ENCODE measurements at places on chromosomes 2 and 18.
A peak's percentile ranks its signal among the peaks of the same experiment; 100 is the strongest.

GRCh38 chr2:2331881-2332280, 806 bp upstream of the MYT1L start:
- no peak for DNase-seq

DNA sequence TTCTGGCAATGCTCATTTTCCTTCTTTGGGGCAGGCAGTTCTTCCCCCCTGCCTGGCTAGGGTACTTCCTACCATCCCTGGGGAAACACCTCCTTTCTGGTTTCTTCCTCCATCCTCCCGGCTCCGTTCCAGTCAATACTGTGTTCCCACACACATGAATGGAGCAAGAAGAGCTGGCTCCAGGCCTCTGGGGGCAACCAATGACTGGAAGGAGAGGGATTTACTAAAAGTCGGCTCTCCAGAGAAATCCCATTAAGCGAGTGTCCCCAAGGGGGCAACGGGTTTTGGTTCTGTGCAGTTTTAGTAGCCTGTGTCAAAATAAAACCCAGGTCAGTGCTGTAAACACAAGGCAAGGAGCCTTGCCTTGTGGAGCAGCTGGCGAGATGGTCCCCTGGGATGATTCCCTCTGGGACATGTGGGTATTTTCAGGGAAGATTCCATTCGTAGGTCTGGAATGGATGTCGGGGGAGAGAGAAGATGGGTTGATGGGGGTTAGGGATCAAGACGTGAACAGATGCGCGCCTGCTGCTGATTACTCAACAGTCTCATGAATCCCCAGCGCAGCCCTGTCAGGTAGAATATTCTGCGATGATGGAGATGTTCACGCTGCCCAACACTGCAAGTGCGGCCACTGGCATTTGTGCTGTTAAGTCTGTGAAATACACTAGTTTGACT, 32.0 kb downstream of the EMILIN2 start:
- DNase-seq: no peak

- DNase-seq: no peak
These were observed 32.3 kb downstream of the KLF7 start for GRCh38 chr2:207133458-207133819.

GRCh38 chr2:113175042-113175628, 1.4 kb downstream of the PSD4 start:
- no peak for DNase-seq

DNA sequence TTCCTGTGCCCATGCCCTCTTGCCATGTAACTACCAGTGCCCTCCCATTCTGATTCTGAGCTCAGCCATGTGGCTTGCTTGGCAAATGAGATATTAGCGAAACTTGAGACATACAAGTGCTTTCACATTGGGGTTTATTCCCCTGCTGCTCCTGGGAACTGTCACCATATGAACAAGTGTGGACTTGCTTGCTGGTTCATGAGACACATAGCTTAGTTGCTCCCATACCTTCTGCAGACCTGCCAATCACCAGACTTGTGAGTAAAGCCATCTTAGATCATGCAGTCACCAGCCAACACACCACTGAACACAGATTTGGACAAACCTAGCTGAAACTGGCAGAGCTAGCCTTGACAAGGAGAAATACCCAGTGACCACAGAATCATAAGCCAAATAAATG, 155.1 kb downstream of the SS18 start:
- no peak for DNase-seq

GRCh38 chr2:16130541-16130880, 190.2 kb downstream of the MYCN start:
- no peak for DNase-seq

DNA sequence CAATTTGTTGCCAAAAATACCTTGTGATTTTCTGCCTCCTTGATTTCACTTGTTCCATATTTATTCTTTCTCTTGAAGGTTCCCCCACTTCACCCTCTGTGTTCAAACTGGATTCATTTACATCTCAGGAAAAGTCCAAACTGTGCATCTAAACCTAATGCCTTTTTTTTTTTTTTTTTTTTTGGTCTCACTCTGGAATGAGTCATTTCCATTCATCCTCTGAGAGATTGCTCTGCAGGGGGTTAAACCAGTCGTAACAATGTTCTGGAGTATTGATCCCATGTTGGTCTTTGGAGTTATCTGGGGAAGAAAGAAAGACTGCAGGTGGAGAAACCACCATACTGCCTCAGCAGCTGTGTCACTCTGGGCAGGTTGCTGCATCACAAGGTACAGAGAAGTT, 119.7 kb downstream of the TACR1 start:
- DNase-seq: no peak

DNA sequence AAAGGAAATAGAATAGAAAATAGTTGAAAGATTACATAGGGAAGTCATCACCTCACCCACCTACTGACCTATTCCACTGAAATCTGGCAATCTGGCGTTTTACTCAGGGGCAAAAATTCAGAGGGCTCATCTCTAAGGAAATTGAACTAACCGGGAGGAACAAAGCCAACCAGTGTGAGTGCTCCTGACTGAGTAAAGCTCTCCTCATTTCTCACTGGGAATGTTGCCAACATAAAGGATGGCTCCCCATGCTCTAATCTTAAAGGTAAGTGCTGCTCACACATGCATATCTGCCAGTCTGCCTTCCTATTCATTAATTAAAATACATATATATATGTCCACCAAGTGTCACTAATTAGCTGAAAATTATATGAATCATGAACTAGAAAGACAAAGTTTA, 13.5 kb upstream of the DOK6 start:
- DNase-seq: no peak

DNA sequence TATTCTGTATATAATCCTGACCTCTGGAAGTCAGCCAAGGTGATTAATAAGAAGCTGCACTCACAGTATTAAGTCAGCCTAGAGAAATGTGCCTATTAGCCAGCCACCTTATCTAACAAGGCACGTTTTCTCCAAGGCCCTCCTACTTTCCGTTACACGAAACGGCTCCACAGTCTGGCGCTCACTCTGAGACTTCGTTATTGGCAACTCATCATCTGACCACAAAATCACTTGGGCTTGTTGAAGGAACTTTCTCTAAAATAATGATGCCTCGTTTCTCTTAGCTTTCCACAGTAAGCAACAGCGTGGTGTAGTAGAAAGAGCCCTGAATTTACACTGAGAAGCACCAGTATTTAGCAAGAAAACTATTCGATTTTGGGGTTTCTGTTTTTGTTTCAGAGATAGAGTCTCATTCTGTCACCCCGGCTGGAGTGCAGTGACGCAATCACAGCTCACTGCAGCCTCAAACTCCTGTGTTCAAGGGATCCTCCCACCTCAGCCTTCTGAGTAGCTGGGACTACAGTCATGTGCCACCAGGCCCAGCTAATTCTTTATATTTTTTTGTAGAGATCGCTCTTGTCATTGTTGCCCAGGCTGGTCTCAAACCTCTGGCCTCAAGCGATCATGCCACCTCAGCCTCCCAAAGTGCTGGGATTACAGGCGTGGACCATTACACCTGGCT, 53.6 kb upstream of the SLC14A1 start:
- no peak for DNase-seq

DNA sequence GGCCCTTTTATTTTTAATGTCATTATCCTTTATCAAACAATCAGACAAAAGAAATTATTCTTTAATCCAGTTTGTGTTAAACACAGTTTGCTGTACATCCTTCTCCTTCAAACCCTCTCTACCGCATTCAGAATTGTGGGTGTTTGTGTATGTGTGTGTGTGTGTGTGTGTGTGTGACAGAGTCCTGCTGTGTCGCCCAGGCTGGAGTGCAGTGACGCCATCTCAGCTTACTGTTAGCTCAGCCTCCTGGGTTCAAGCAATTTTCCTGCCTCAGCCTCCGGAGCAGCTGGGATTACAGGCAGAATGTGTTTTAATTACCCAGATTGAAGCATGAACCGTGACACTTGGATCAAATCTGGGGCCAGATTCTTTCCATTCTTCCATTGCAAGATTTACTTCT, 723.7 kb downstream of the DCDC2C start:
- no peak for DNase-seq

DNA sequence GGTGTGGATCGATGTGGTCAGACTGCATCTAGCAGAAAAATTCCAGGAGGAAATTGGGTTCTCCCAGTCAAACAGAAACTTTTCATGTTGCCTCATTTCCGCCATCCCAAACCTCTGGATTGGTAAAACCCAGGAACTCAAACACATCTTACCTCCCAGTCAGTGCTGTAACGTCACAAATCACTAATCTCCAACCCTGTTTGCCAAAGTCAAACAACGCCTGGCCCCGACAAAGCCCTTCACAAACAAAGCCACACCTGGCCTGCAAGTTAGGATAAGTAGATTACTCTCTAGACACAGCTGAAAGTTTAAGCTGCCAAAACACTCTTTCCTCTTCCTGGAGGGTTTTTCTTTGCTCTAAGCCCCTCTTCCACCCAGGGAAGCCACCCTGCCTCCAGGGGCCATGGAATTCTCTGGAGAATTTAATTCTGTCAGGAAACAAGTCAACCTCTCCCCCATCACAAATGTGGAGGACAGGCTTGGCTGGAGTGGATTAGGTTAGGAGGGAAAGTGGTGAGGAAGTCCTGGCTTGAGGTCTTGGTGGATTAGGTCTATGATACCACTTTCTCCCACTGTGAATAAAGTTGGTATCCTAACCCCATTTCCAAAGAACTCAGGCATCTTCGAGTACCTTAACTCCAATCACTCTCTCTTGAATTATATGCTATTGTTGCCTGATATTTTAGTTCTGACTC, 86.7 kb downstream of the LYPD6B start:
- DNase-seq: no peak

- DNase-seq: no peak
These were observed 162.7 kb downstream of the DYSF start for GRCh38 chr2:71615767-71616730.

DNA sequence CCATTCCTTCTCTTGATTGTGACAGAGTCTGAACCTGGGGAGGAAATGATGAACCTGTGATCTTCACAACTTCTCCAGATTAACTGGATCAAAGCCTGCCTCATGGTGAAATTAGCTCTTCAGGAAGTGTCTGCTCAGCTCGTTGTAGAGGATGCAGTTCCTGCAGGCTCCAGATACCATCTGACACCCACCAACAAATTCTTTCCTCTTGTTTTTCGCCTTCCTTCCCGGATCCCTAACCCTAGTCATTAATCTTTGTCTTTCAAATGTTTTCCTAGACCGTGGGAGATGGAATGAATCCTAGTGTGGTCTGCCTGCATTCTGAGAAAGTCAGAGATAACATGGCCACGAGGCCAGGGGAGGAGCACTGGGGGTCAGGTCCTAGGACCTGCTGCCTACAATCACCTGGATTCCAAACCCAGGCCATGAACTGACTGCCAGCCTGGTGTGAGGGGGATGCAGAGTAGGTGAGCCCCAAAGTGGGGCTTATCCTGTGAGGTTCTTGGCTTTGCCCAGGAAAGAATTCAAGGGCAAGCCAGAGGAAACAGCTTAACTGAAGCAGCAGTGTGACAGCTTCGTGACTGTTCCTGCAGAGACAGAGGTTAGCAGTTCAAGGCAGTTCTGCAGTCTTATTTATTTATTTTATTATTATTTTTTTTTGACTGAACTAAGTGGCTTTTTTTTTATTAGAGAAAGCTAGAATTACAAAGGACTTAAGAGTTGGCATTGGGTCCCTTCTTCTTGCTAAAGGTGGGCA, 67.8 kb downstream of the DIPK1C start:
- DNase-seq: peak; percentile 61

- no peak for DNase-seq
These were observed 103.7 kb upstream of the ATP8B1 start for GRCh38 chr18:57906852-57907251.

DNA sequence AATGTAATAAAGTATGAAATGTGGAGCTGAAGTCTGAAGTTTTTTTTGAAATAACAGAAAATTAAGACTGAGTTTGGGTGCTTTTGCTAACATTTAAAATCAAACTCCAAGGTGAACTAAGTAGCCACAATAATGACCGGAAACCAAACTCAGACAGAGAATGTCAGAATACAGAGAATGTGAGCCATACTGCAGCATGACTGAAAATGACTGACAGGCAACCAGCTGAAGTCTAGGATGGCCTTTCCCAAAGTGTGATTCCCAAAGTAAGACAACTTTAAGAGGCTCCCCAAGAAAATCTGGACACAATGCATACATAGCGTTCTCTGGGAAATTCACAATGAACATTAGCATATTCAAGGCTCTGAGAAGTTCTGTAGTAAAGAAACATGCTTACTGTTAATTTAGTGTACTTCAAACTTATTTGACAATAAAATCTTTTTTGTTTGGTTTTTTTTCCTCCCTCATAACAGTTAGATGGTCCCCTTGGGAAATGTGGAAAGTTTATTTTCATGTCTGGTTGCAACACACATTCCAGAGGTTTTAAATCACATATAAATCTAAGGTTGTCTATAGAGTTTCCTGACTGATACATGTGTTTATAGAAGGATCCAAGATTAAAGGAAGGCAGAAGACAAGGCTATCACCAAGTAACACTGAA, 28.6 kb downstream of the PLA2R1 start:
- peak; percentile 29 for DNase-seq

DNA sequence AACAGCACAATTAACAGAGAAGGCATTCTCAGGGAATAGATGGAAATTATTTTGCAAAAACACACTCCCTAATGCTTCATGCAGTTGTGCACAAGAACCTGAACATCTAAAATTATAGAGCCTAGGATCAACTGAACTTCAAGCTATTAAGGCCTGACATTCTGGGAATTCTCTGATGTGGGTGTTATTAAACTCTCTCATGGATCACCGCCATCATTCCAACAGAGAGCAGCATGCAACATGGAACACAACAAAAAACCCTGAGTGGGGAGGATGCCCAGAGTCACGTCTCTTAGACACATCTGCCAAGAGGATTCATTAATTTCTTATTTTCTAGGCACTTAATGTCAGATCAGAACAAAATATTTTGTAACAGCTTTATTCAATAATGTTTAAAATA, 543.8 kb downstream of the ERBB4 start:
- DNase-seq: no peak

DNA sequence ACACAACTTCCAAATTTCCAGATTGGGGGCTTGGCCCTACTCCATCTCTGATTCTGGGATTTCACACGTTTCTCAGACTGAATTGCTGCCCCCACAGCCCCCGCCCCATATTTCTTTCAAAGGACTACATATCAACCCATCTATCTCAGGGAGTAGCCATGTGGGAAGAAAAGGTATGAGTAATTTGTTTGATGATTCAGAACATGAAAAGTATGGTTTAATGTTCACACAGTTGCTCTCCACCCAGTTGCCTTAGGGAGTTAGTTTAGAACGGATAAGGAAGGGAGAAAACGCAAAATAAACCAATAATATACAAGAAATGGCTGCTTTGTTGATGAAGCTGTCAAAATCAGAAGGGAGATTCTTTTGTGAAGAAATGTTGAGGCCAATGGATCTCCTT, 145.1 kb downstream of the PIEZO2 start:
- DNase-seq: peak; percentile 49

DNA sequence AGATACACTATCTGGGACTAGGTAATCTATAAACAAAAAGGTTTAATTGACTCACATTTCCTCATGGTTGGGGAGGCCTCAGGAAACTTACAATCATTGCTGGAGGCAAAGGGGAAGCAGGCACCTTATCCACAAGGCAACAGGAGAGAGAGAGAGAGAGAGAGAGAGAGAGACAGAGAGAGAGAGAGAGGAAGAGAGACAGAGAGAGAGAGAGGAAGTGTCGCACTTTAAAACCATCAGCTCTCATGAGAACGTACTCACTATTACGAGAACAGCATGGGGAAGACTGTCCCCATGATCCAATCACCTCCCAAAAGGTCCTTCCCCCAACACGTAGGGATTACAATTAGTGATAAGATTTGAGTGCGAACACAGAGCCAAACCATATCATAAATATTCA, 253.5 kb upstream of the TRIB2 start:
- no peak for DNase-seq

Data from kidney glomerular epithelial cell (primary cell).